ENCODE measurements at places on chromosomes 7 and 10.
A peak's percentile ranks its signal among the peaks of the same experiment; 100 is the strongest.

- no peak for DNase-seq
These were observed 38.3 kb downstream of the CADPS2 start for GRCh38 chr7:122847871-122848473.

- no peak for DNase-seq
These were observed 360.4 kb upstream of the ZNF32 start for GRCh38 chr10:44008917-44009709.

GRCh38 chr10:35136263-35136815 lies 9.7 kb downstream of the CREM start:
- no peak for DNase-seq

DNA sequence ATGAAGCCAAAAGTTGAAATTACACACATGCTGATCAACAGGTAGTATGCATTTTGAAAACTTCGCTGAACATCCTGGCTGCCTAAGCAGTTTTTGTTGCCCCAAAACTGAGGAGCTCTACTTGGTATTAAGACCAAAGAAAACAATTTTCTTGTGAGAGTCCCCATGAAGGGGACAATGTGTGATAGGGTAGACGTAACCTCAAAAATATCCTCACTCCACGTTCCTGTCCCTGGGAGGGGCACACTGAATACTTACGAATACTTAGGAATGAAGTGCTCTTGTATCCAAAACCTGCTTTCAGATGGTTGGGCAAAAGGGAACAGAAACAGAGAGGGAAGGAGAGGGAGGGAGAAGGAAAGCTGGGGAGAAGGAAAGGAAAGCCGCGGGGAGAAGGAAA lies 24.7 kb downstream of the CCDC6 start:
- DNase-seq: no peak

- peak; percentile 79 for DNase-seq
These were observed 797 bp upstream of the STMP1 start for GRCh38 chr7:135661311-135662122.

- no peak for DNase-seq
These were observed 437.0 kb downstream of the SUGCT start for GRCh38 chr7:40571796-40572195.

DNA sequence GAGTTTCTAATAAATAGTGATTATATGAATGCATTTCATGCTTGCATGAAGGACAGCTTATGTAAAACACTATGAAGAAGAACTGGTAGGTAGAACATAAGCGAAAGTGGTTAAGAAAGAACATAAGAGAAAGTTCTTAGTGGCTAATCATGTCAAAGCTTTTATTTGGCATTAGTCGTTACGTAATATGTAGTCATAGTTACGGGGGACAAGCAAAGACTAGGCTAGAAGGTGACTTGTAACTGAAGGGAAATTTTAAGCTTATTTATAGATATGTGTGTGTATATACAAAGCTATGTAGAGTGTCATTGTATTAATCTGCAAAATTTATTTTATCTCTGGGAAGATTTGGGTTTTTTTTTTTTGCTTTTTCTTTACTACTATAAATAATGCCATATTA lies 36.9 kb downstream of the CAPZA2 start:
- no peak for DNase-seq

DNA sequence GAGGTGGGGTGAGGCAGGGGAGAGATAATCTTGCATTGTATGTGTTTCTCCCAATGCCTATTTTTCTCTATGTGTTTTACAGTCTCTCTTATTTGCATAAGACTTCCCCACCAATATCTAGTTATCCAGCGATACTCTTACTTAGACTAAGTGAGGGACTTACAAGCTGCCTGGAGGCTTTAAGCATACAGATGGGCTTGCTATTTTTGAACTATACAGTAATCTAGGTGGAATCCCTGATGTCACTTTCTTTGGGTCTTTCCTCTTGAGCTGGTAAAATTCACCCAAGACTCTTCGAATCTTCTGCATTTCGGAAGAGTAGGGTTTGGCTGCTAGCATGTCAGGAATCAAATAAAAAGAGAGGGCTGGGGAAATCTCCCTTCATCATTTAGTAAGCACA lies 76.6 kb downstream of the NDUFB2 start:
- no peak for DNase-seq

DNA sequence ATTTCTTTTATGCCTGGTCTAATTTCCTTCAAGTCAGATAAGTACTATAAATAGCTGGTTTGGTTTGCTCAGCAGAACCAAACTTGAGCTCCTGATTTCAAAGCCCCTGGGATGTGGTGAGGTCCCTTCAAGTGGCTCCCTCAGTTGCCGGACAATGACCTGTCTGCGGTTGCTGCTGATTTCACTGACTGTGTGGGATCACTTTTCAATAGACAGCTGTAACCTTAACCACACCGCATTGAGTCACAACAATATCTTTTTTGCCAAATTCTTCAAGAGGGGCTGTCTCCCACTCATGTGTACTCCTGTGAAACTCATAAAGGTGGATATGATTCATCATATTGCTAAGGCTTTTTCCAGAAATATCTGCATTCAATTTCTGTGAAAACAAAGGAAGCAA lies 23.1 kb upstream of the ITGA8 start:
- no peak for DNase-seq

- no peak for DNase-seq
These were observed 65.2 kb downstream of the GBF1 start for GRCh38 chr10:102310361-102311024.

DNA sequence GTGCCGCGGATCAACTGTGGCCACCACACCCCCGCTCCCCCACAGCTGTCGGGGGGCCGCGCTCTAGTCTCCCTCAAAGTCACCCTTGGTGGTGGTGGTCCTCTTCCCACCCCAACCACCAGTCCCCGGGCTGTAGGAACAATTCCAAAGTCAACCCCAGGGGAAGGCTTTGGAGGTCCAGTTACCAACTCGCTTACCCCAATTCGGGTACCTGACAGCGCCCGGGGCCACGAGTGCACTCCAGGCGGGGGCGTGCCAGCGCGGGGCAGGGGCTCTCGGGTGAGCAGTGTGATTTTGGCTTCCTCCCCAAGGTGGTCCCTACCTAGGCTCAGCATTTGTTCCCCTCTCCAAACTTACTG lies 584 bp upstream of the ZMIZ1 start:
- DNase-seq: peak; percentile 21

DNA sequence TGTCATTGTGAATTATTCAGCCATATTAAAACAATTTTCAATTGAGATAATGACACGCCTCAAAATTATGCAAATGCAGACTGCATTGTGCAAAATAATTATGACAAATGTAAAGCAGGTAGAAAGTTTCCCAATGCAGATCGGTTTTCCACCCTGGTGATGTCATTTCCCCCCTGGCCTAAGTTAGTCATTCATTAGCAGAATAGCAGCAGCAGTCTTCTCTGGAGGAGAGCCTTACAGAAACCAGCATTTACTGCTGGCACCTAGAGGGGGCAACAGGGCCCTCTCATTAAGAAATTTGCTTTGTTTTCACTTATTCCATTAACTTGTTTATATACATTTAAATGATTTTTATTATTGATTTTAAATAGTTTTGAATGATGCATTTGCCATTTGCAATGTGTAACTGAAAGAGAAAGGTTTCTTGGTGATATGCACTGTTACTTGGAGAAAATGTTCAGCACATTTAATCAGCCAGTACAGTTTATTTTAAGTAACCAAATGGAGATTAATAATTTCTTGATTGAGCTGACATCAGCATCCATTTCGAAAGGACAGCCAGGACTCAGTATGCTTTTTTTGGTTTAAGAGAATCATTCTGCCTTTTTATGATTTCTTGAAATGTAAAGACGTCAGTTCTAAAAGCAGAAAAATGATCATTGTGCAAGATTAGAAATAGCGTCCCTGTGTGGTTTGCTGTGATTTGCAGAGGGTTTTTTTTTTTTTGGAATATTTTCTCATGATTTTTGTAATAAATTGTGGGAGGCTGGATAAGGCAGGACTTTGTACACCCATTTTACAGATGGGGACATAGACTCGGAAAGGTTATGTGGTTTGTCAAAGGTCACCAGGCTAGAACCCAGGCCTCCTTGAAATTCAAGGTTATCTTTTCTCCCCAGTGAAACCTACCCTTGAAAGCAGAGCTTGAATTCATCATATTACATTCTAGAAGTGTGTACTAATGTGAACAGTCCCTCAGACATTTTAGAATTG lies 3.5 kb downstream of the ARID5B start:
- DNase-seq: peak; percentile 31

DNA sequence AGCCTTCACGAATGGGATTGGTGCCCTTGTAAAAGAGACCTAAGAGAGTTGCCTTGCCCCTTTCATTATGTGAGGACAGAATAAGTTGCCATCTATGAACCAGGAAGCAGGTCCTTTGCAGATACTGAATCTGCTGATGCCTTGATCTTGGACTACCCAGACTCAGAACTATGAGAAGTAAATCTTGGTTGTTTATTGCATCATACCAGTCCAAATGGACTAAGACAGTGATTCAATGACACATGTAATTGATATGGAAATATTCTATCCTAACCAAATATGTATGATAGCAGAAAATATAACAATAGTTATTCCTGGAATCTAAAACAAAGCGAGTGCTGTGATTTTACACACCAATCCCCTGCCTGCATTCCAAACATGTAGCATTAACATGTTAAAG lies 17.0 kb upstream of the LYZL1 start:
- no peak for DNase-seq

- no peak for DNase-seq
These were observed 1.9 kb upstream of the ZNF775 start for GRCh38 chr7:150377196-150377595.

- peak; percentile 63 for DNase-seq
These were observed 25.1 kb downstream of the CASP7 start for GRCh38 chr10:113704637-113705343.

GRCh38 chr7:37248396-37248861 lies 200.2 kb downstream of the ELMO1 start:
- DNase-seq: no peak

GRCh38 chr10:59177031-59177797 lies 771 bp downstream of the PHYHIPL start:
- no peak for DNase-seq

GRCh38 chr10:23325132-23325531 lies 19.5 kb downstream of the C10orf67 start:
- no peak for DNase-seq

DNA sequence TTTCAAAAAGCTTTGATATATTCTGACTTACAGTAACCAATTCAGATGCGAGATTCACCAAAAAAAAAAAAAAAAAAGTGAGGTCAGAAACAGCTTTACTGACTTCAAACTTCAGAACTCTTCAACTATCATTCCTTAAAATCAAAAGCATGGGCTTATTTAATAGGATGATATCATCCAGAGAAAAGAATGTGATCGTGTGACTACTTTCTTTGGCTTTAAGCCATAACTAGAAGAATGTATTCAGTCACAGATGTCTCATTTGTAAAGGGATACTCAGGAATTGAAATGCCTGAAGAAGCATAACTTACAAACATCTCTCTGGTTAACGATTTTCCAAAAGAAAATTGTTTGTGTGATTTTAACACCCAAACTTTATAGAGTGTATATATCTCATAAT lies 11.5 kb downstream of the TPK1 start:
- no peak for DNase-seq

DNA sequence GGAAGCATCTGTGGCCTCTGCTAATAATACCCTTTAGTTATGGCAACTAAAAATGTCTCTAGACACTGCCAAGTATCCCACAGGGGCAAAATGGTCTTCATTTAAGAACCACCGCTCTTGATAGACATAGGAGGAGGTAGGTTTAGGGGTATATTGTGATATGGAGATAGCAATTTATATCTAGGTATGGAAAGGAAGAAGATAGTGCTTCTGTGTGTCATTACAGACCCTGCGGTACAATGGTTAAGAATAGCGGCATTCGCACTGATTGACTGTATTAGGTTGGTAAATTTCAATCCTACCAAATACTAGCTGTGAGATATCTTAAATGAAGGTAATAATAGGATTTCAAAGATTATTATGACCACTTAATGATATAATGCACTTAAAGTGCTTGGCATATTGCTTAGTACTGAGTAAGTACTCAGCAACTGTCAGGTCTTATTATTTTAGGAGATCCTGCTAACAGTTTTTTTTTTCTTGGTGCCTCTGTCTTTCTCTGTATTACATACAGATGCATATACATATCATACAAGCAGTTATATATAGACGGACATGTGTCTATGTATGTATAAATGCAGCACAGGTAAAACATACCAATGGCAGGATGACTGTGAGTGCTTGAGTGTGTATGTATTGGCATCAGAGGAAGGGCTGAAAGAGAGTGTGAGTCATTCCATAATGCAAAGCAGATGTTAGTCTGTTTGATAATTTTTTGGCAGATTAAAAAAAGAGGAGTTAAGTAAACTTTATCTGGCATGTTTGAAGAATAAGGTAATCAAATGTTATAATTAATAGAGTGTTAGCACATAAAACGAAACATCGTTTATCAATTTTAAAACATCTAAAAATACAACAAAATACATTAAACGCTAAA lies 50.0 kb upstream of the ITGB8 start:
- no peak for DNase-seq

GRCh38 chr10:114458955-114459354 lies 54.7 kb upstream of the AFAP1L2 start:
- peak; percentile 60 for DNase-seq

DNA sequence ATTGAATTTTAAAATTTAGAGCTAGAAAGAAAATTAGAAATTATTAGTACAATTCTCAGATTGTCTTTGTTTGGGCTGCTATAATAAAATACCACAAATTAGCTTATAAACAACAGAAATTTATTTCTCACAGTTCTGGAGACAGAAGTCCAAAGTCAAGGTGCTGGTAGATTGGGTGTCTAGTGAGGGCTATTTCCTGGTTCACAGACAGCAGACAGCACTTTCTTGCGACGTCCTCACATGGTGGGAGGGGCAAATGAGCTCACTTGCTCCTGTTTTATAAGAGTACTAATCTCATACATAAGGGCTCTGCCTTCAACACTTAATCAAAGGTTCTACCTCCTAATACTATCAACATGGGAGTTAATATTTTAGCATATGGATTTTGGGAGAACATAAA lies 134.1 kb downstream of the MDFIC start:
- no peak for DNase-seq

GRCh38 chr7:105971845-105972244 lies 8.8 kb downstream of the CDHR3 start:
- no peak for DNase-seq

DNA sequence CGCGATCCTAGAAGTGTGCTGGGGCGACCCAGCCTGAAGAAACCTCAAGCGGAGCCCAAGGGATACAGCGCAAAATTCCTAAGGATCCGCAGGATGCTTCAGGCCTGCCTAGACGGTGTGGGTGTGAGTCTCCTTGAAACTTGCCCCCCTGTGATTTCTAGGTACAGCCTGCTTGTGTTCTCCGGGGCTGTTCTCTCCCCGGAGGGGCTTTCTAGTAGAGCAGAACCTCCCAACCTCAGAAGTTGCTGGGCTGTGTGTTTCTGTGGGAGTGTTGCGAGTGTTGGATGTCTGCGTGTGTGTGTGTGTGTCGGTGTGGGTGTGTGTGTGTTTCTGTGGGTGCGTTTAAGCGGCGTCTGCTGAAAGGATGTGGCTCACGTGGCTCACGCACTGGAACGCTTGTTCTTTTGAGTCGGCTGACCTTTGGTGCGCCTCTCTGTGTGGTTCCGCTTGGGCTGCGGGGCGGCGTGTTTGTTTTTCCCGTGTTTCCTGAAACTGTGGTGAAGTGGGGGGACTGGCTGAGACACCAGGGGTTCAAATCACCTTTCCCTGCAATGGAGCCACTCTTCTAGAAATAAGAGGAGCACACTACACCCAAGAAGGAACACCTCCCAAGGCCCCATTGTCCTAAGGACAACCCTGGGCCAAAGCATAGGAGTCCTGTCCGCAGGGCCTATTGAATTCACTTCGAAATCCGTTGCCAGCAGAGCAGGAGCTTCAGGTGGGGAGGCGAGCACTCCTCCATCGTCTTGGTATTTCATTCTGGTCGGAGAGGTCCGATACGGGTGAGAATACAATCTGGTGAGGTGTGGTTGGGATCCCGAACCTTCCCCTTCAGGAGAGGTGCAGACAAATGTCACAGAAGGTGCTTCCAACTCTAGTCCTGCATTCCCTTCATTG lies 25.1 kb upstream of the ZNF273 start:
- no peak for DNase-seq

- DNase-seq: no peak
These were observed 86.5 kb upstream of the SKAP2 start for GRCh38 chr7:26950889-26951288.

Measured in hematopoietic multipotent progenitor cell treated with erythropoietin and hydrocortisone succinate and interleukin-3 and kit ligand, for 8 days (in vitro differentiated cells).